ENCODE measurements at places on chromosomes 1 and 21.

GRCh38 chr1:100364697-100365096 is 12.4 kb downstream of the CDC14A start:
- DNase-seq: no peak

DNA sequence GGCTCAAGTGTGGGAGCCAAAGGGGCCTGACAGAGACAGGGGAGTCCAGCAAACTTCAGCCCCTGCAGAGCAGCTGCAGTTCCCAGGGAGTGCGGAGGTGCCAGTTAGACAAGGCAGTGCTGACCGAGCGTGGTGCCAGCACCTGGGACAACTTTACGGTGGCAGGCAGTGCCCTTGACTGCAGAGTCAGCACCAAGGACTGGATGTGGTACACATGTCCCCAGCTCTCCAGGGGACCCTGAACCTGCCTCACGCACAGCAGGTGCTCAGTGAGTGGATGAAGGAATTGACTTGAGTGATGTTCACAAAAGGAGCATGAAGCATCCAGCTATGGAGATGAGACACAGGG is 296.5 kb downstream of the SIPA1L2 start:
- DNase-seq: no peak

- DNase-seq: no peak
Observed at GRCh38 chr1:231553320-231553719, 24.9 kb downstream of the TSNAX start.

- DNase-seq: no peak
Observed at GRCh38 chr1:168498159-168498631, 45.6 kb downstream of the XCL2 start.

DNA sequence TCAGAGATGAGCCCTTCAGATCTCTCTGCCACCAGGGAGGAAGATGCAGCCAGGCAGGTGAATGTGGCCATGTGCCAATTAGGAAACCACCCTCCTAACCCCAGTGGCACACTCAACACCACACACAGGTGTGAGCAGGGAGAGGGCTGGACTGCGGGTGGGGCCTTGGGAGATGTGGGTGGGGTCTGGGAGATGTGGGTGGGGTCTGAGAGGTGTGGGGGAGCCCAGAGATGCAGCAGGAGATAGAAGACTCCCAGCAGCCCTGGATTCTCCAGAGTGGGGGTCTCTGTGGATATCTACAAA is 43.2 kb upstream of the COL6A1 start:
- DNase-seq: no peak

DNA sequence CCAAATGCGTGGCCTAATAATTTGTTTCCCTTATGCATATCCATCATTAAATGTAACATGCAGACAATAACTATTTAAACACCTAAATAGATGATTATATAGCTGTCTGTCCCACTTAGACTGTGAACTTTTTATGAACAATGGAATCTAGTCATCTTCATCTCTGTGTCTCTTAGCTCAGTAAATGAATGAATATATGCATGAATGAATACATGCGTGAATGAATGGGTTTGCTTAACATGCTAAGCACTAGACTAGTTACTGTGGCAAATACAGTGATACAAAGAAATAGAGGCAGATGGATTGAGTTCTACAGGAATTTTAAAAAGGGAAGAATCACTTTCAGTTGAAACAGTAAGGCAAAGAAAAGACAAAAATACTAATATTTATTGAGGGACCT is 232.0 kb downstream of the FGGY start:
- DNase-seq: no peak

All from activated CD8-positive, alpha-beta memory T cell treated with anti-CD3 and anti-CD28 coated beads, Interleukin-2, amount 50 U/mL, for 48 hours (primary cell).